NCI-H510A treated with DMSO at 0.1 percent for 48 hours (cell line): ENCODE measurements at places on chromosomes 16 and 17.

GRCh38 chr16:77085981-77086380, 105.0 kb upstream of the MON1B start:
- no peak for DNase-seq

GRCh38 chr17:17298108-17298507, 5.1 kb upstream of the NT5M start:
- no peak for DNase-seq

GRCh38 chr17:66900126-66901010, 64.1 kb upstream of the CACNG4 start:
- DNase-seq, result no peak

GRCh38 chr16:54180421-54181359, 105.9 kb downstream of the IRX3 start:
- no peak for DNase-seq

DNA sequence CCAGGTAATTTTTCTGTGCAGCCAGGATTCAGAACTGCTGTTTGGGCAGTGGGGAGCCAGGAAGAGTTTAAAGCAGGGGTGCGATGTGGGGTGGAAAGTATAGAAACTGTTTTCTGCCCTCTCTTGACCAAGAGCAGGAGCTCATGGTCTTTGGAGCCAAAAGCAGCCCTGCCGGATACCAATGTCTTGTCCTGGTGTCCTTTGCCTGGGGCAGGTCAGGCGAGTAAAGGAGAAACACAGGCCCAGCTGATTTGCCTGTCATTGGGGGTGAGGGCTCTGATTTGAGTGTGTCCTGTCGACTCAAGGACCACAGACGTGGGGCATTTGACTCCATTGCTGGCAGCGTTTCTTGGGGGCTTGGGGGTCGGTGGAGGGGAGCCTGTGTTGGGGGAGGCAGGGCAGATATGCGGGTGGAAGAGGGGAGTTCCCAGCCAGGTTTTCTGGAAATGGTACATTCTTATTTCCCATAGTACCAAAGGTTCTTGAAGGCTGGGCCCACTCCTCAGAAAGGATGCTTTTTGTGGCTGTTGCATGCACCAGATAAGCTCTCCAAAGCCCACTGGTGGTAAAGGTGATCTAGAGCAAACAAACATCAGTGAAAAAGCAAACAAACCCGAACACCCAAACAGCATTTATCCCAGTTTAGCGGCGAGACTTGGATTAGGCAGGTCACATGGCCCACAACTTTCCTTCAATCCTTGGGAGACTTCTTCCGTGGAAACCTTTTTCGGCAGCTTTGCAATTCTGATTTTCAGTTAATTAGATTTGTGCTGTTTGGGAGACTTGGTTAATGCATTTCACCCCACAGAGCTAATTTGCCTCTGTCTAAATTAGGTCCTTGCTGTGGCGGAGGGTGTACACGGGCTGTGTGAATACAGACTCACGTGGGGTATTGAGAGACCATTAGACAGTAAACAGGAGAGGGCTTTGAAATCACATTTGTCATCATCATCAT, 59.0 kb downstream of the MSI2 start:
- DNase-seq, result peak; percentile 32

DNA sequence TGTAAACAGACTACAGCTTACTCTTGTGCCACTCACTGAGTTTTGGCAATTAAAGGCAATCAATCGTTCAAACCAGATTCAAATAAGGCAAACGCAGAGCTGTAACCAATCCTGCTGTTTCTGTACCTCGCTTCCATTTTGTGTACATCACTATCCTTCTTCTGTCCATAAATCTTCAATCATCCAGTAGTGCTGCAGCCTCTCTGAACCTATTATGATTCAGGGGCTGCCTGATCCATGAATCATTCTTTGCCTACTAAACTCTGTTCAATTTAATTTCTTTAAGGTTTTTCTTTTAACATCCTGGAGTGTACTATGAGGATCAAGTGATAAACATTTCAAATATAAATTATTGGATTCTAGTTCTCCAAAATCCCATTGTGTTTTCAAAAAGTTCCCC, 93.9 kb downstream of the CEP112 start:
- no peak for DNase-seq

- DNase-seq, result no peak
Observed at GRCh38 chr16:11402745-11403533, 57.7 kb downstream of the RMI2 start.

DNA sequence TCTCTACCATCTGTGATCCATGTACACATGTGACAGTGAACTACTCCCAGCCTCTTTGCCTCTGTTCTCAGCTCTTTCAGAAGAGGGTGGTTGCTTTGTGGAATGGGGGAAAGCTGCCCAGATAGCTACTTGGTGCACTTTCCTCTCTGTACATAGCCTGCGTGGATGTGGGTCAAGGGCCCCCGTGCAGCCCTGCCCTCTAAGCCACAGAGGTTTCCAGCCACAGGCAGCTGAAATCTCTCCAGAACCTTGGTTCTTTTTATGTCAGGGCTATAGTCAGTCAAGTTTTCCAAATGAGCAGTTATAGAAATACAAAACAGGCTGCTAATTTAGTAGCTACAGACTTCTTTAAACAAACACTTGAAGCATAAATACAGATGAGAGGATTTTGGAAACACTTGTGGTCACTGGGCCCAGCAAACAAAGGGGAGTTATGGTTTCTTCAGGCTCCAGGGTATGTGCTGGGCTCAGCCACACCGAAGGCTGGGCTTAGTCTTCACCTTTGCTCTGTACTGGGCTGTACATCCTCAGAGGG, 199.7 kb upstream of the ASIC2 start:
- DNase-seq, result no peak

- DNase-seq, result no peak
Observed at GRCh38 chr17:39240631-39241030, 14.9 kb upstream of the STAC2 start.
